ENCODE measurements at places on chromosomes 16 and 17.

DNA sequence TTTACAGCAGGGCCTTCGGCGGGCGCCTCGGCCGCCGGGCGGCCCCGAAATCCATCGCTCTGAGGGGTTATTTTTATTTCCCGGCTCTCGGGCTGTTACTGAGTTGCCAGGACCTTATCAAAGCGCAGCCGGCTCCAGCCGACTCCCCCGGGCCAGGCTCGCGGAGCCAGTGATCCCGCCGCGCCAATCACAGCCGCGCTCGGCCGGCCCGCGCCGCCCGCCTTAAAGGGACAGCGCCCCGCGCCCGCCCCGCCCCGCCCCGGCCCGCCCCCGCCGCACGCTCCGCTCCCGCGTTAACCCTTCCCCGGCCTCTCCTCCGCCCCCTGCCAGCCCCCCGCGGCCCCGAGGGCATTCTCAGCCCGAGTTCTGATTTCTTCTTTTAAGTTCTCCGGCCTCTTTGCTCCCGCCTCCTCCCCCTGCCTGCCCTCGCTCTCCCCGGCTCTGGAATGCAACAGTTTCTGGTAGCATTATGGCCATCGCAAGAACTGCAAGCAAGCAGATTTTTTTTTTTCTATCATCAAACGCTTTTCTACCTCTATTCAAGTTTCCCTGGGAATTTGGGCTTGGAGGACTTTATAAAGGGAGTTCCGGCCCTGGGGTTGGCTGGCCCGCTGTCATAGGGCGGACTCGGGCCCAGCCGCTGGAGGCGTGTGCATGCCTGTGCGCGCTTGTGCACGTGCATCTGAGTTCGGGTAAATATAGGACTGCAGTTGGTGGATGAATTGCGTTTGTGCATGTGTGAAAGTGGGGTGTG lies at the start of gene AXIN2:
AXIN2 (minus strand) TSS at position 197 of the 754 bp plus-strand sequence. CDS start 3,028 bp downstream, outside the sequence.
- peak; percentile 92 for DNase-seq

- DNase-seq, result peak; percentile 54
Measured at GRCh38 chr16:56199164-56199563, 7.9 kb downstream of the GNAO1 start.

DNA sequence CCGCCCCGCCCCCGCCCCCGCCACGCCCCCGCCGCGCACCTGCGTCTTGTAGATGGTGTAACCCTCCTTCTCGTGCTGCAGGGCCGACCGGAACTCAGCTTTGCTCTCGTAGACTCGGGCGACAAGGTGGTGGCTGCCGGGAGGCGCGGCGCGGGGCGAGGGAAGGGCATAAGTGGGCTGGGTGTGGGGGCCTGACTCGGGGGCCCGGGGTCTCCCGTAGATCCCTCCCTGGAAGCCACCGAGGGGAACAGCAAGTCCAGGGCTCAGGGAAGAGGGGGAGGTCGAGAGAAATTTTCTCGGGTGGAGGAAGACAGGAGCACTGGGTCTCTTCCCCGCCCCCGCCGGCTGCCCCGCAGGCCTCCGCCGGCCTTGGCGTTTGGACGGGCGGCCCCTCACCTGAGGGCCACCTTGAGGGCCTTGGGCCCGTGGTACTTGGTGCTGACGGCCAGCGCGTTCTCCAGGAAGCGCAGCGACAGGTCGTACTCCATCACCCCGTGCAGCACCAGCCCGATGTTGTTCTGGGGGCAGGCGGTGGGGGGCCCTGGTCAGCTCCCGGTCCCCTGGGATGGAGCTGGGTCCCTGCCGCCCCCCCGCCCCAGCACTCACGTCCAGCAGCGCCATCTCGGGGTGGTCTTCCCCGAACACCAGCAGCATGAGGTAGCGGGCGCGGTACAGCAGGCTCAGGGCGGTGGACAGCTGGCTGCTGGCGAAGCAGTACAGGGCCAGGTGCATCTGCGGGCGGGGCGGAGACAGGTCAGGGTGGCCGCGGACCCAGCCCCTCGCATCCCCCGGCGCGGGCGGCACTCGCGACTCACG lies 19.4 kb downstream of the CLUH start:
- DNase-seq, result no peak

DNA sequence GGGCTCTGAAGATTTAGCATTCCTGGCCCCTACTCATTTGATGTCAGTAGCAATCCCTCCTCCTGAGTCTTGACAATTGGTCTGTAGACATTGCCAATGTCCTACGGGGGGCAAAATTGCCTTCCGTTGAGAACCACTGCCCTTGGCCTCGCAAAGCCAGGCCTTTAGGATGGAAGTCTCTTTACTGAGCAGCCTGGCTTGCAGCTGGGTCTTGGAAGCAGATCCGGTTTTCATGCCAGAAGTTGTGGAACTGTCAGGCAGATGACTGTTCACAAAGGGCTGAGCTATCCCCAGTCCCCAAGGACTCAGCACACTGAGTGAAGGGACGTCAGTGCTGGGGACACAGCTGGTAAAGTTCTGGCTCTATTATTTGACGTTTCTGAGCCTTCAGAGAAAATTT lies 83.2 kb downstream of the WSCD1 start:
- DNase-seq, result no peak

DNA sequence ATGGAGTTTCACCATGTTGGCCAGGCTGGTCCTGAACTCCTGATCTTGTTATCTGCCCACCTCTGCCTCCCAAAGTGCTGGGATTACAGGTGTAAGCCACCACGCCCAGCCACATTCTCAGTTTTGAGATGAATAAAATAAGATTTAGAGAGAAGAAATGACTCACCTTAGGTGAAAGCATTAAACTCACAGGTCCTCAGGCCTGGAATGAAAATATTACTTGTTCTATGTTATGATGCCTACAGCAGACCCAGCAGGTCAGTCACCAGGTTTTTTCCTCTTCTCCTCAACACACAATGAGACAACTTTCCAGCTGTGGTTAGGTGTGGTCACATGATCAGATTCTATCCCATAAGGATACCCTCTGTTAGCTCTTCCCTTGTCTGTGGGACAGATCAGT lies 150.3 kb downstream of the C16orf95 start:
- no peak for DNase-seq

DNA sequence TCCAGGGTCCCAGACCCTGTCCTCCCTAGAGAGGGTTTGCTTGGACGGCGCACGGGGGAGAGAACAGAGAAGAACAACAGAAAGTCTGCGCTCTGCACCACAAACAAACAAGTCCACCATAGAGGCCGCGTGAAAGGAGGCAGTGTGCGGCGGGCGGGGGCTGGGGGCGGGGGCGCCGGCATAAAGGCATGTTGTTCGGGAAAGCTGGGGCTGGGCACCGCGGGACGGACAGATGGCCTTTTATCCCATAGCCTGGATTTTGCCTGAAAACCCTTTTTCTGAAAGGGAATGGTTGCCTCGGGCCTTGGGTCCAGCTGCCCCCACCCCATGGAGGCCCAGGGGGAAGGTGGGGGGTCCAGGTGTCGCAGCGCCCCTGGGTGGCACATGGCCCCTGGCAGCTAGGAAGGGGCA lies 26.0 kb downstream of the FA2H start:
- no peak for DNase-seq

GRCh38 chr17:60586288-60586974 lies 13.6 kb upstream of the PPM1D start:
- DNase-seq, result no peak

DNA sequence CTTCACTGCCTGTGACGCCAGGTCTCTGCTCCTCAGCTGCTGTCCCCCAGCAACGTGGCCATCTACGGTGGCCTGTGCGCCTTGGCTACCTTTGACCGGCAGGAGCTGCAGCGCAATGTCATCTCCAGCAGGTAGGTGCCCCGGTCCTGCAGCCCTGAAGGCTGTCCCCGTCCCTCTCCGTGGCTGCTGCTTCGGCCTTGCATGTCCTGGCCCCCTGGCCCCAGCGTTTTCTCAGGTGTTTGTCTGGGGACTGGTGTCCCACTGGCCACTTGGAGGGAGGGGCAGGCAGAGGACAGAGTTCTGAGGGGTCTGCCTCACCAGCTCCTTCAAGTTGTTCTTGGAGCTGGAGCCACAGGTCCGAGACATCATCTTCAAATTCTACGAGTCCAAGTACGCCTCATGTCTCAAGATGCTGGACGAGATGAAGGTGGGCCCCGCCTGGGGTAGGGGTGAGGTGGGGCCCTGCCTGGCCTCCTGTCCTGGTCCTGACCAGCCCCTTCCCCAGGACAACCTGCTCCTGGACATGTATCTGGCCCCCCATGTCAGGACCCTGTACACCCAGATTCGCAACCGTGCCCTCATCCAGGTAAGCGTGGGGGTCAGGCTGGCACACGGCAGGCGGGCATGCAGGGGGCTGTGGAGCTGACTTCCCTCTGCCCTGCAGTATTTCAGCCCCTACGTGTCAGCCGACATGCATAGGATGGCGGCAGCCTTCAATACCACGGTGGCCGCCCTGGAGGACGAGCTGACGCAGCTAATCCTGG lies 4.4 kb downstream of the GPS1 start:
- DNase-seq, result no peak

- DNase-seq, result no peak
Measured at GRCh38 chr17:81398176-81398831, 3.0 kb downstream of the BAHCC1 start.

DNA sequence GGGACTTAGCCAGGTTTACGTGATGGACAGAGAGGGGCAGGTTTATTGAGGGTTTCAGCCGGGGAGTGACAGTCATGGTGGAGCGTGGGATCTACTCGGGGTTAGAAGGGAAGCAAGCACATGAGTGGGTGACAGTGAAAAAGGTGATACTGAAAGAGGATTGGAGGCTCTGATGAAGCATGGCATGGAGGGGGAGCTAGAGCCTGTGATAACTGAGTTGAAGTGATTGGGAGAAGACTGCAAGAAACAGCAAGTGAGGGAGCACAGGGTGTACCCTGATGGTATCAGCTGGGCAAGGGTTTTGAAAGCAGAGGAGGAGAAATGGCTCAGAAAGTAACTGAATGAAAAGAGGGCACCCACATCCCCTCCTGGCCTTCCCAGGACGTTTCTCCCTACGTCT lies 6.7 kb upstream of the KSR1 start:
- no peak for DNase-seq

DNA sequence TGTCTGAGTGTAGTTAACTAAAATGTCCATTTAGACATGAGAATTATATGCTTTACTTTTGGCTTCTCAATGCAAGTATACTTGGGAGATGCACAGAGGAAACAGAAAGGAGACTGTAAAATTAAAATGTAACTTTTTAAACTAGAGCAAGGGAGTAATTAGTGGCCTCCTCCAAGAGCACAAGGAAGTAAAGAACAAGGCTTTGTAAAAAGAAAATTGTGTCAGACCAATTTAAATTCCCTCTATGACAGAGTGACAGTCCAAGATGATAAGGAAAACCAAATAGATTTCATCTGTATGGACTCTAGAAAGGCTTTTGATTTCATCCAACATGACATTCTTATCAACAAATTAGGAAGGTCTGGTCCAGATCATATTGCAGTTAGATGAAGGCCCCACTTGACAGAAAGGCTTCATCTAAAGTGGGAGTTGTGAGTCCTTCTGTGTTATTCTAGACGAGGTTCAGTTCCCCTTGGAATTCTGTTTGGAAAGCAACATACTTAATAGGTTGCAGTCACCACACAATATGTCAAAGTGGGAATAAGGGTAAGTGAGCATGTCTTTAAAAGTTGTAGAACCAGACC lies 6.5 kb upstream of the CAPNS2 start:
- DNase-seq, result no peak

- no peak for DNase-seq
Measured at GRCh38 chr17:77408284-77408683, 267.5 kb downstream of the SEC14L1 start.

GRCh38 chr16:83963277-83964119 lies 4.5 kb upstream of the NECAB2 start:
- DNase-seq, result no peak

- no peak for DNase-seq
Measured at GRCh38 chr16:17358355-17358754, 112.4 kb downstream of the XYLT1 start.

GRCh38 chr16:89599451-89599858 lies 14.0 kb upstream of the DPEP1 start:
- DNase-seq, result peak; percentile 58

DNA sequence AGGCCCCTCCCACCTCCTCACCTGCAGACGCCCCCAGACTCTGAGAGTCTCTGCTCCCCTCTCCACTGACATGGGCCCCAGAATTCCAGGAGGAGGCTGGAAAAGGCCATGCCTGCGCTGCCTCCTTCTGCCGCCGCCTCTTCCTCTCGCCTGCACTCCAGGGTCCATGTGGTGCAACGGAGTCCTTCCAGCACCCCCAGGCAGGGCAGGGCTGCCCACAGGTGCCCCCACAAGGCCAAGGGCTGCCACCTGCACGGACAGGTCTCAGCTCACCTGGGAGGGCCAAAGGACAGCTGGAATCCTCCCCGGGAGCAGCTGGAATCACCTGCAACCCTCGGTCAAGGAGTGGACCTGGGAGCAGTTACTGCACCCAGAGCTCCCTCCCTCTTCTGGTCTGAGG lies 194.9 kb downstream of the RBFOX3 start:
- DNase-seq, result no peak

DNA sequence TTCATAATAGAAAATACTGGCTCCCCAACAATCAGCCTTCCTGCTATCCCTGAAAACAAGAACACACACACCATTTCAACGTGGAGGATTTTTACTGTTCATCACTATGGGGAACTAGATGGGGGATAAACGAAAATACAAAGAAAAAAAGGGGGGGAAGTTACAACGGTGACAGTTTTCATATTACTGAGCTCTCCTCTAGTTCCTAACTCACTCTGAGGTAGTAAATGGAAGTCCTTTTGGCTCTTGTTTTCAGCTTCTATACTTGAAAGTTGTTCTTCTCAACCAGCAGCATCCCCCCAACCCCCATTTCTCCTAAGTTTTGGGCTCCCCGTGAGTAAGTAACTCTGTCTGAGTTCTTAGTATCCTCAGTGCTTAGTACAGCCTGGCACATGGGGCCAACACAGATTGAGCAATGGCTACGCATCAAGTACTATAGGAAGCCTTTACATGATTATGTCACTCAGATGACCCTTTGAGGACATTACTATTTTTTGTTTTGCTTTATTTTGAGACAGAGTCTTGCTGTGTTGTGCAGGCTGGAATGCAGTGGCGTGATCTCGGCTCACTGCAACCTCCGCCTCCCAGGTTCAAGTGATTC lies 4.2 kb upstream of the CORO7 start:
- no peak for DNase-seq

DNA sequence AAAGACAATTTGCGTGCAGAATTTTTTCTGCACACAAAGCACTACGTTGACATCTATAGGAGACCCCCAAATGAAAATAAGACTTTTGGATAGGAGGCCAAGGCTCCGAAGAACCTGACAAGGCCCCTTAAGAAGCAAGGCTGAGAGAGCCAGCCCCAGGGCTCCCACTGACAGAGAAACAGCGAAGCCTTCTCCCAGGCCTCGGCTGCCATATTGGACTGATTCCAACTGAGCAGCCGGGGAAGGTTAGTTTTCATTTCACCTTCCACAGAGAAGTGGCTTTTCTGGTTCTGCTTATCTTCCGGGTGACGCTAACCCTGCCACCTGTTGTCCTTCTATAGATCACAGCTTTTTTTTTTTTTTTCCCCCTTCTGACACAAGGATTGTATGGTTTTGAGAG lies 356.7 kb downstream of the SOX9 start:
- DNase-seq, result no peak

- DNase-seq, result no peak
Measured at GRCh38 chr17:77435272-77436057, 294.7 kb downstream of the SEC14L1 start.

DNA sequence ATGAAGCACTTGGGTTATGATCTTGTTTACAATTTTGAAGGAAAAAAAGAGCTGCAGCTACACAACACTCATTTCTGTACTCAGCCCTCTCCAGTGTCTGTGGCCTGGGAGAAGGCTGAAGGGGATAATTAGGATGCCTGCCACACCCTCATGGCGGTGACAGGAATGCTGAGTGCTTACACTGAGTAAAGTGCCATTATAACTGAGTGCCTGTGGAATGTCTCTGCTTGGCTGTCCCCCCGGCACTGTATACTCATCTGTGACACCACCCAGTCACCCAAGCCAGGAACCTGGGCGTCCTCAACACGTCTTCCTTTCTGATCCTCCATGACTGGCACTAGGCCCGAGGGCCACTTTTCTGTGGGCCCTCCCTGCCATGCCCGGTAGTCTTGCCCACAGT lies 3.5 kb upstream of the MRPL38 start:
- DNase-seq, result no peak
